Activated naive CD4-positive, alpha-beta T cell treated with anti-CD3 and anti-CD28 coated beads, Interleukin-2, amount 10 ng/mL, durations not matched to agents 7 days and 5 days (primary cell): ENCODE measurements at places on chromosomes 16 and 17.

DNA sequence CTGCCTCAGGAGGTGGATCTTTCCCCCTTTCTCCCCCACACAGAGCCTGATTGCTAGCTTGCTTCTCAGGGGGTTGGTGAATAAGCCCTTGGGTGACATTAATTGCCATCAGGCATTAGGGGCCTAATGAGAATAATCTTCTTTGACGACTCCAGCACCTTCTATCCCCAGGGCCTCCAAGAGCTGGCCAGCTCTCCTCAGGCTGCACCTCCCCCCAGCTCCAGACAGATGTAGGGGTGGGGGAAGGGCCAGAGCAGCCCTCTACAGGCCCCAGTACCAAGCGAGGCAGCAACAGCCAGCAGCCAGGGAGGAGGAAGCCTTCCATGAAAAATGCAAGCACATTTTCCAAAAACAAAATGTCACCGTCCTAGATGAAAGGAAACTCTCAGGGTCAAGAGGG, 1.4 kb upstream of the TMEM132E start:
- DNase-seq, result no peak

GRCh38 chr17:77602062-77602746, 356.3 kb upstream of the TNRC6C start:
- DNase-seq, result no peak

- no peak for DNase-seq
Measured at GRCh38 chr16:60776281-60776680, 1260.0 kb downstream of the CDH8 start.

DNA sequence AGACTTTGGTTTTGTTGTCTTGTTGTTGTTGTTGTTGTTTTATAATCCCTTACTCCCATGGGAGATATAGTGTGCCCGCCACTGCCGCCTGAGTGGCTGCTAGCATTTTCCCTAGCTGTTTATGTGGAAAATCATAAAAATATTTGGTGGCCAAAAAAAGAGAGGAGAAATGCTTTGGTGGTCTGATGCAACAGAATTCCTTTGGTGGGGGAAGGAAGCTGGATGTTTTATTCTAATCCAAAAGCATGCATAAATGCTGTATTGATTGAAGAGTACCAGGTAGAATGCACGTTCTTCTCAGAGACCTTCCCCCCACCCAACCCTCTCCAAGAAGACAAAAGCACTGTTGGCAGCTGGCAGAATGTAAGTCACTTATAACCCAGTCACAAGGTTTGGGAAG, 93.2 kb downstream of the C17orf67 start:
- DNase-seq, result no peak

- DNase-seq, result no peak
Measured at GRCh38 chr16:88649195-88649923, 1.5 kb downstream of the CYBA start.

DNA sequence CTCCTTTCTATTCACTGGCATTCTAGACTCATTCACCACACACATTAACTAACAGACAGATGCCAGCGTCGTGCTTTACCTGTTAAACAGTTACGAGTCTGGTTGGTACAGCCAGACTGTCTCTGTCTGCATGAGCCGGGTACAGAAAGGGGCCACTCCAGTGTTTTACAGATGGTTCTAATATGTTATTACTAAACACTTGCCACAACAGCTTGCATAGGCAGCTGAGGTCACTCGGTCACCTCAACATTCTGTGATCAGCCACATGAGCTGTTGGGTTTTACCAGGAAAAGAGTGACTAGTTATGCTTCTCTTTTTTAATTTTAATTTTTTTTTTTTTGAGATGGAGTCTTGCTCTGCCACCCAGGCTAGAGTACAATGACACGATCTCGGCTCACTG, 25.2 kb downstream of the CD300A start:
- no peak for DNase-seq

DNA sequence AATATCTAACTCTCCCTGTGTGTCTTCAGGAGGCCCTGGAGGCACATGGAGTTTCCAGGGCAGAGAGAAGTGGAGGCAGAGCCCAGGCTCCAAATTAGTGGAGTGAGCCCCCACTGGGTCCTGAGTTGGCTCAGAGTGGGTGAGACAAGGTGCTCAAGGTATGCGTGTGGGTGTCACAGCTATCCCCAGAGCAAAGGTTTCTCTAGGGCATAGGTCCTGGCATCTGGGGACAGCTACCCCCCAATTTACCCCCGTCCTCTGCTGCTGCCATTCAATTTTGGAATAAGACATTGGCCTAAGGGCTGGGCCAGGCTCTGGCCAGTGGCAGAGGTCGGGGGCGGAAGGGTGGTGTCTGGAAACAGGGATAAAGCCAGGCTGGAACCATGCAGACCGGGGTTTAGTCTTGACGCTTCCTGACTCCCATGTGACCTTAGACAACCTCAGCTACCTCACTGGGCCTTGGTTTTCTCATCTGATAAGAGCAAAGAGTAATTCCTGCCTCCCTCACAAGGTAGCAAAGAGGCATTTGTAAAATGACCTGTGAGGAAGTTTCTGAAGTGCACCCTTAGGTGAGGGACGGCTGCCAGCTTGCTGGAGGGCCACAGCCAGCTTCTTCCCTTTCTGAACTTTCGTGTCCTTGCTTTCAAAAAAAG, 78.2 kb upstream of the TMEM97 start:
- no peak for DNase-seq
